Bronchial epithelial cell (primary cell): ENCODE measurements at places on chromosomes 12 and 14. TPM values are rescaled to one million over a fixed set of nuclear protein-coding genes. Genes with fewer than 3 reads are reported as not detected.

GRCh38 chr14:24612196-24612595 lies 2.7 kb upstream of the GZMH start:
- DNase-seq, result peak; percentile 29

- no peak for DNase-seq
These were observed 262.1 kb downstream of the BCL11B start for GRCh38 chr14:99009871-99010270.

GRCh38 chr14:66380143-66380542 lies 106.0 kb upstream of the CCDC196 start:
- no peak for DNase-seq

GRCh38 chr14:94081386-94081820 lies 293 bp downstream of the IFI27L1 start:
- DNase-seq, result no peak

Gene MYH6
- total RNA-seq, result not detected in 2 replicates

Gene KIF26A
- total RNA-seq, result 0.26 and 1.0 TPM in 2 replicates
